ENCODE measurements at places on chromosomes 13 and 19.

DNA sequence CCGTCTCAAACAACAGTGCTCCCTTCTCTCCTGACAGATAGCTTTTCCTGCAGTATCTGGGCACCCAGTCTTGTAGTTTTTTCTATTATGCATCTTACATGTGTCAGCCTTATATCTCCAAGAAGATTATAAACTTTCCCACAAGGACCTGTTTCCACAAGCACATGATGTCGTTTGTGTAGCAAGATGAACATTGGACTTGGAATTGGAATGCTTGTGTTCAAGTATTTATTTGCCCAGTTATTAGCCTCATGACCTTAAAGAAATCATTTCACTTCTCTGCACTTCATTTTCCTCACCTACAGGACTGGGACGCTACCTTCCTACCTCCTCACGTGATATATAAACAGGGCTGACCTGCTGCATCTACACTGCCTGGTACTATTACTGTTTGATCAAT, 21.5 kb downstream of the SHISA2 start:
- DNase-seq: no peak

DNA sequence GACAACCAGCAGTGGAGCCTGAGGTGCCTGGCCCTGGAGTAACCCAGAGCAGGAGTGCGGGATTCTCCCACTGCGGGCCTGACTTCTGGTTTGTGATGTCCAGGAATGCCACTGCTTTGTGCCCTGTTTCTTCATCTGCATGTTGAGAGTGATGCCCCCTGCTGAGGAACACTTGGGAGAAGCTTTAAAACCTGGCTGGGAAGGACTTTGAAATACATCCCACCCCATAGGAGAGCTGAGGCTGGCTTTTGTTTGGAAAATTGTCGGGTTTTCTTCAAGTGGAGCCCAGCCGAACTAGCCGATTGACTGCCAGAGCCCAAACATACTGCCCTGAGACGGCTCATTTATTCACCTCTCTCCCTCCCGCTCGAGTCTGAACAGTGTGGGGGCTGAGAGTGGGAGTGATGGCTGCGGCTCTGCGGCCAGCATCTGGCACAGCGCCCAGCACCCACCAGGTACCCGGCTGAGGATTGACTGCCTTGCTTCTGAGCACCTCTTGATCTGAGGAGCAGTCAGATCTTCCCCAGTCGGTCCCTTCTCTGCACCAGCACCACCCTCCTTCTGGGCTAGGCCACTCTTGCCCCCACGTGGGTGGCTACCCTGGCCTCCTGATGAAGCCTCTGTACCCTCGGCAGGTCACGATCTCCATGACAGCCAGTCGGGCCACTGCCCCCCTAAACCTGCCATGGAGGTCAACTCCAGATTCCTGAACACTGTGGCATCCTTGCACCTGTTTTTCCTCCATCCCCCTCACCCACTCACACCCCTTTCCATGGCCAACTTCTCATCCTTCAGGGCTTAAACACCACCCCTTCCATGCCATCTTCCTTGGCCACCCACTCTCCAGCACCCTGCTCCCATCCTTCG, 148.9 kb downstream of the SIPA1L3 start:
- no peak for DNase-seq

DNA sequence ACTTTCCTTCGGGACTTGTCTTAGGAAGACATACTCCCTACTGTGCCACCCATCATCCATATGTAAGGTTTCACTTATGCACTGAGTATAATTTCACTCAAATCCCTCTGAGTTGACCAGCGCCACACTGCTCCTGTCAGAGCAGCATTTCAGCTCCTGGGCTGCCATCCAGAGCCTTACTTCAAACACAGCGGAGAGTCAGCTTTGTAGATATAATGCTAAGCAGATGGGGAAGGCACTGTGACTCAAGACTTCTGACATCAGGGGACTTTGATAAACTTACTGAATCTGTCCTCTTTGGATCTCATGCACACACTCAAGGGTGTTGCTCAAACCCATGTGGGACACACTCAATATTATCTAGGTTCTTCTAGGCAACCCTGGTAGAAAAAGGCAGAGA, 34.9 kb downstream of the DOCK9 start:
- DNase-seq: no peak

GRCh38 chr13:70619936-70620335, 511.7 kb upstream of the KLHL1 start:
- no peak for DNase-seq

DNA sequence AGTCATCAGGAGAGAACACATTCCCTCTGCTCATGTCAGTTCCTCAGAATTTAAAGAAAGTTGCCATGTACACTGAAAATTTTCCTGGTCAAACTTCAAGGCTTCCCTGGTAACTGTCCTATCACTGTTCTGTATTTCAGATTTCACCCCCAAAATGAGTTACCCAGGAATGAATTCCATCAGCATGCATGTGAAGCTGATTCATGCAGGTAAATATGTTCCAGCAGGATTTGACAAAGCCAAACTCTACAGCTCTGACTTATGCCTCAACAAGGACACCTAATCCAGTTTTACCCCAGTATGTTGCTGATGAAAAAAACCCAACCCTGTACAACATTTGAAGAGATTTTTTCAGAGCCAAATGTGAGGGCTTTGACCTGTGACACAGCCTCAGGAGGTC, 21.5 kb downstream of the LIG4 start:
- no peak for DNase-seq

DNA sequence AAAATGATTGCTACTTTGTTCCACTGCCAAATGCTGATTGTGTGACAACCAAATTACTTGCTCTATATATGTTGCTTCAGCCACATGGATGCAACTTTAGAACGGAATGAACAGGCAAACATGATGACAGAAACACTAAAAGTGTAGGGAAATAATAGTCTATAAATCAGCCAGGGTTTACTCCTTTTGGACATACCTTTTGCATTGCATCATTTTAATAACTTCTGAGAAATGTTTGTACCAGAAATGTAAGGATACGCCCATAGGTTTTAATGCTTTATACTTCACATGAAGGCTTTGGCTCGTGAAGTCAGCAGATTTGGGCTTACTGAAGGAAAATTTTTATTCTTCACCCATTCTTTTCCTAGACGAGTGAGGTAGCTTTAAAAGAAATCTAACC, 141.0 kb downstream of the POSTN start:
- no peak for DNase-seq

GRCh38 chr13:66343224-66343828, 886.8 kb downstream of the PCDH9 start:
- no peak for DNase-seq

DNA sequence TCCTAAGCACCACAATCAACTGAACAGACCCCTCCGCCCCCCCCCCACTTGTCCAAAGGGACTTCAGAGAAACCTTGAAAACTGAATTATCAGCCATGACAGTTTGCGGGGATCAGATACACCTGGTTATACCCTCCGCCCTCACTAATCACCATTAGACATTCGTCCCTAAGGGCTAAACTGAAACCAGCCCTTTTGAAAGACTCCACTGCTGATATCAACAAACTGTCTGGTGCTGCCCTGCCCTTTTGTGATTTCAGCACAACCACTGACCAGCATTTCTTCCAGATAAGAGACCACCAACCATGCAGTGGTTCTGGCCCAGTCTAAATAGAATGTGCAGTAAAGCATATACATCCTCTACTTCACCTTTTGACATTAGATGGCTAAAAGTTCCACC, 1422.9 kb downstream of the EFNB2 start:
- DNase-seq: no peak

GRCh38 chr13:69948016-69948415, 159.6 kb upstream of the ATXN8OS start:
- DNase-seq: no peak

GRCh38 chr19:5133986-5134595, 165.2 kb downstream of the KDM4B start:
- no peak for DNase-seq

- no peak for DNase-seq
Measured at GRCh38 chr19:28949535-28949934, 263.4 kb downstream of the UQCRFS1 start.

DNA sequence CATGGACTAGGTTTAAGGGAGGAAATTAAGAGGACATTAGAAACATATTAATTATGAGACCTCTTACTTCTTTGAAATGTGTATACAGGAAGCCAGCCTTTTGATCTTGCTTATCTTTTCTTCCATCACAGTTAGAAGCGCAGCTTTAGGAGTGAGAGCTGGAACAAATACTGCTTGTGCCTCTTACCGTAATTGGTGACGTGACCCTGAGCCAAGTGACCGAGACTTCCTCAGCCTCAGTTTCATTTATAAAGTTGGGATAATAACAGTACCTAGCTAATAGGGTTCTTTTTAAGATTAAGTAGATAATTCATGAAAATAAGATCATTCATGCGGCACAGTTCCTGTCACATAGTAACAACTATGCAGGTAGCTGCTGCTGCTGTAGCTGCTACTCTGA, 18.5 kb downstream of the FREM2 start:
- DNase-seq: no peak

DNA sequence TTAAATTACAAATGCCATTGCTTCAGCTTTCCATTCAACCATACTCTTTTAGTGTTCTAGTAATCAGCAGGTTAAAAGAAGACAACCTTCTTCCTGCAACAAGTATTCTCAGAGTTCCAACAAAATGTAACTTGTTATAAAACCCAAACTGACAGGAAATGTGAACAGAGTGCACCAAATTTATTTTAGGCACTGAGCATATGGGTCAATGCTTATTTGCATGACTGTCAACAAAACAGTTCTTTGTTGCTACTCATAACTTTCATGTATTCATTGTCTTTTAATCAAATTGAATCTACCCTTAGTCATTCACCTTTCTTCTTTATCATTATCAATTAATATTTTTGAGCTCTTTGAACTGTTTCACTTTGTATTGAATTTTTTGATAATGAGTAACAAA, 554.1 kb downstream of the DACH1 start:
- no peak for DNase-seq

- no peak for DNase-seq
Measured at GRCh38 chr19:41999878-42000208, 5.8 kb upstream of the ATP1A3 start.

DNA sequence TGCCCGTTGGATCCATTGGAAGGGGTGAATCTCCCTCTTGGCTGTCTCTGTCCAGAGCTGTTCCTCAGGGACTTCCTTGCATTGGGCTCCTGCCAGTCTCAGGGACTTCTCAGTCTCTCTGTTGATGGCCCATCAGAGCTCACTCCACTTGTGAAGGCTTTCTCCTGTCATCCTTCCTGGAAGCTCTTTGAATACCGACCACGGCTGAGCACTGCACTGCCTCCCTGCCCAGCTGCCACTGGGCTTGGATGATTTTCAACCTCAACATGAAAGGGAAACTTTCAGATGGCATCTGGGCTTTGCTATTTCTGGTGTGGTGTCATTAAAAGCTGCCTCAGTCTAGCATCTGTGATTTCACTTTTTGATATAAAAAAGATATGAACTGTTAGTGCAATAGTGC, 66.1 kb upstream of the ANKRD10 start:
- DNase-seq: no peak

GRCh38 chr13:63308549-63309165, 1893.0 kb upstream of the PCDH20 start:
- no peak for DNase-seq

GRCh38 chr13:23381866-23382265, 51.6 kb downstream of the SACS start:
- DNase-seq: no peak

DNA sequence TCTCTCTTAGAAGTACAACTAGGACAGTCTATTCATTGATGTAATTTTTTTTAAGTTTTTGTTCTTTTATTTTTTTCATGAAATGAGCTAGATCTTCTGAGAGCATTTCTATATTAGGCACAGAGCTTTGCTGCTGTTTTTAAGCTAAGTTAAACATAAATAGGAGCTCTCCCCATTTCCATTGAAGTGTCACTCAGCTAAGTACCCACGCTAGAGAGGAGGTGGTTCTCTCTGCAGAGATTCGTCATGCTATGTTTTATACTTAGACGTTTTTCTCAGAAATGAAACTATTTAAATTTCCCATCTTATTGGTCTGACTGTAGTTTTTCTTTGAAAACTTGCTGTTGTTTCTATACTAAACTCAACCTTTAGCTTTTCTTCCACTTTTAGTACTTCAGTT, 271.5 kb downstream of the PCDH9 start:
- DNase-seq: no peak

DNA sequence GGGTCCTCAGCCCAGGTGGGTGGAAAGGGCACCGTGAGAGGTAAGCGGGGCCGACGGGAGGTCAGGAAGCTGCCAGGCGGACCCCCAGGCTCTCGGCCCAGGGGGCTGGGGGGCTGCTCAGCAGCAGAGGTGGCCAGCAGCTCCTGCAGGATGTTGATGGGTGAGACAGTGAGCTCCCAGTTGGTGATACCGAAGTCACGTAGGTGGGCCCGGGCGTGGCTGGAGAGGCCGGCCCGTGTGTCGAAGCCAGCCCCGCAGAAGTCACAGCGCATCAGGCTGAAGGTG, 13.0 kb downstream of the WIZ start:
- DNase-seq: no peak

DNA sequence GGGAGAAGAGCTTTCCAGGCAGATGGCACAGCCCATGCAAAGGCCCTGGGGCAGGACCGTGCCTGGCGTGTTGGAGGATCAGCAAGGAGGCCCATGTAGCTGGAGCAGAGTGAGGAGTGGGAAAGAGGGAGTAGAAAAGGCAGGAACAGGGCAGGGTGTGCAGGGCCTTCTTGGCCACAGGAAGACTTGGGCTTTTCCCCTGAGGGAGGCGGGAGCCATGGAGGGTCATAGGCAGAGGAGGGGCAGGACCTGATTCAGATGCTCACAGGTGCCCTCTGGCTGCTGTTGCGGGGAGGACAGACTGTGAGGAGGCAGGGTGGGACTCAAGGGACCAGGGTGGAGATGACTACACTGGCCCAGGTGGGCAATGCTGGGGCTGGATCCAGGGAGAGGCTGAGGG, 13.8 kb upstream of the PTPRS start:
- DNase-seq: no peak

DNA sequence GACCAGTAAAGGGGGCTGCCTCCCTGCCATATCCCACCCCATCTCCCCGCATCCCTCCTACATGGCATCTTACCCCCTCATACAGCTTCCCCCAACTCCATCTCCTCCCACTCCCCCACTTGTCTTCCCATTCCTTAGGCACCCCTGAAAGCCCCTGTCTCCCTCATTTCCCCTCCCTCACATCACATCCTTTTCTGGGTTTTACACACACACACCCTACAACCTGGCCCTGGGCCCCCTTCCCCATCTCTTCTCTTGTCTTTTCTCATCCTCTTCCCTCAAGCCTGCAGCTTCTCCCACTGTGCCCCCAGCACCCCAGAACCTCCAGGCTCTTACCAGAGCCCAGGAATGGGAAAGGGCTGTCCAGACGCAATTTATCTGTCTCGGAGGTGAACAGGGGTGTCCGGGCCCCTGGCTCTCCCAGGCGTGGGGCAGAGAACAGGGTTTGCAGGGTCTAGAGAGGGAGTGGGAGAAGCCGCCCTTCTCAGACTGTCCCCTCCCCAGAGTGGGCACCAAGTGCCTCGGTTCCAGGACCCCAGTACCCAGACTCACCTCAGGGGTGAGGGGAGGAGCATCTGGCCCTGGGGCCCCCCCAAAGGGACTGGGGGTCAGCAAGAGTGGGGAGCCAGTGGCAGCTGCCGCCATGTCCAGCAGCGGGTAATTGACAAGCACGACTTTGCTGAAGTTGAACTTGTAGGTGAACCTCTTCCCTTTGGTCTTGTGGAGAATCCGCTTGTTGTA, 19.4 kb downstream of the ERFL start:
- no peak for DNase-seq

- no peak for DNase-seq
Measured at GRCh38 chr19:11451871-11452619, 16.6 kb downstream of the PRKCSH start.
